A549 treated with DMSO at 1 μM for 4 hours (cell line): ENCODE measurements at places on chromosomes 2 and 18. TPM values are rescaled to one million over a fixed set of nuclear protein-coding genes. Genes with fewer than 3 reads are reported as not detected.

Gene NAT8
- total RNA-seq = not detected in 5 replicates

Gene FBXO41
- 4.4 to 6.1 TPM (median 5.3 TPM) in 5 replicates for total RNA-seq

Gene ARL6IP6
- 18.9 to 27.4 TPM (median 22.0 TPM) in 5 replicates for total RNA-seq

Gene NAPG
- 11.3 to 13.4 TPM (median 11.8 TPM) in 5 replicates for total RNA-seq

Gene ALPI
- 0.02 TPM in 1 of 5 replicates, not detected in the others for total RNA-seq

Gene UBXN2A
- total RNA-seq = 15.9 to 24.6 TPM (median 21.5 TPM) in 5 replicates

Gene SERPINB4
- 0.12 to 0.28 TPM (median 0.18 TPM) in 5 replicates for total RNA-seq

Gene LYPD6
- 0.06 to 0.12 TPM (median 0.07 TPM) in 5 replicates for total RNA-seq

Gene LIMS3
- not detected in 5 replicates for total RNA-seq

Gene SLC16A14
- 1.0 to 1.9 TPM (median 1.4 TPM) in 5 replicates for total RNA-seq

Gene LYPD6B
- total RNA-seq = not detected in 5 replicates

Gene GCKR
- total RNA-seq = 0.13 to 0.62 TPM (median 0.27 TPM) in 5 replicates

Gene PPIG
- total RNA-seq = 36.3 to 46.2 TPM (median 44.9 TPM) in 5 replicates

Gene RAB17
- total RNA-seq = 0.05 to 0.10 TPM (median 0.10 TPM) in 3 of 5 replicates, not detected in the others

Gene TLX2
- total RNA-seq = 0.14 to 0.43 TPM (median 0.25 TPM) in 5 replicates

Gene RNU2-63P
- not detected in 5 replicates for total RNA-seq

Gene CD8B2
- not detected in 5 replicates for total RNA-seq

Gene IHH
- total RNA-seq = 0.14 to 0.20 TPM (median 0.15 TPM) in 5 replicates

Gene TUBA4B
- 0.26 to 0.46 TPM (median 0.31 TPM) in 5 replicates for total RNA-seq

Gene LRATD1
- total RNA-seq = 0.03 to 0.07 TPM in 2 of 5 replicates, not detected in the others

Gene ZEB2
- 3.9 to 6.2 TPM (median 5.2 TPM) in 5 replicates for total RNA-seq

Gene REEP1
- total RNA-seq = 0.53 to 1.1 TPM (median 0.83 TPM) in 5 replicates

Gene CFAP53
- total RNA-seq = 0.27 to 0.50 TPM (median 0.33 TPM) in 5 replicates

Gene DSC3
- total RNA-seq = 1.6 to 2.5 TPM (median 1.8 TPM) in 5 replicates

Gene SERPINB13
- not detected in 5 replicates for total RNA-seq

Gene TNFRSF11A
- 6.3 to 11.9 TPM (median 9.5 TPM) in 5 replicates for total RNA-seq

Gene C2orf15
- 0.41 to 0.61 TPM (median 0.52 TPM) in 5 replicates for total RNA-seq
